NCI-H460 (cell line): ENCODE measurements at places on chromosomes 6 and 20. TPM values are rescaled to one million over a fixed set of nuclear protein-coding genes. Genes with fewer than 3 reads are reported as not detected.

TFAP2C gene
- total RNA-seq, result 11.3 and 11.8 TPM in 2 replicates

C20orf141 gene
- total RNA-seq, result not detected in 2 replicates

HDGFL1 gene
- total RNA-seq, result not detected in 2 replicates

PPP1R10 gene
- 68.4 and 74.9 TPM in 2 replicates for total RNA-seq

CRISP3 gene
- not detected in 2 replicates for total RNA-seq

RNF182 gene
- 0.17 TPM in 1 of 2 replicates, not detected in the other for total RNA-seq

LAMA4 gene
- total RNA-seq, result not detected in 2 replicates

SRSF12 gene
- total RNA-seq, result 0.29 and 0.37 TPM in 2 replicates

PGC gene
- total RNA-seq, result not detected in 2 replicates

C20orf204 gene
- 0.75 and 0.87 TPM in 2 replicates for total RNA-seq

OR2B6 gene
- total RNA-seq, result 0.42 TPM in 1 of 2 replicates, not detected in the other

ARG1 gene
- total RNA-seq, result not detected in 2 replicates

LPIN3 gene
- total RNA-seq, result 6.8 and 7.6 TPM in 2 replicates

IL20RA gene
- 0.02 TPM in 1 of 2 replicates, not detected in the other for total RNA-seq

APOM gene
- 2.4 and 2.8 TPM in 2 replicates for total RNA-seq

DNAH8 gene
- not detected in 2 replicates for total RNA-seq
